IMR-90 (cell line): ENCODE measurements at places on chromosomes 2 and 18. TPM values are rescaled to one million over a fixed set of nuclear protein-coding genes. Genes with fewer than 3 reads are reported as not detected.

DNA sequence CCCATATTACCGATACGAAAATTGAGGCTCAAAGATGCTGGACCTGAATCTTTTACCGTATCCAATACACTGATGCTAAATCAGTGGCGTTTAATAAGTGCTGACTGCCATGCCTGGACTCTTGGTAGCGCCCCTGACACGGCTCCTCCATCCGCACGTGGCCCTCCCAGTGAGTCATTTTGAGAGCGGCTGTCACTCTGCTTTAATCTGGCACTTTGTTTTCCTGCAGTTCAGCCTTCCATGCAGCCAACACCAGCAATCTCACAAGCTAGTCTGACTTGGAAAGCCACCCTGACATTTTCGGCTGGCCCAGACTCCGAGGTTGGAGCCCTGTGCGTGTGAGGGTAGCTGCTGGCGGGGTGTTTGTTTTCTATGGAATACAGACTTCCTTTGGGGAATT, 155.1 kb upstream of the LMAN1 start:
- peaks cover 18% of the 10 kb centered on the region for H3K4me1 ChIP-seq
- no peak overlapping the region for H3K4me3 ChIP-seq
- H3K27me3 ChIP-seq: no peaks in the 10 kb centered on the region
- peak overlapping the region; percentile 54; the same call in 1 of the 2 replicates for H3K27ac ChIP-seq
- H3K36me3 ChIP-seq: no peaks in the 10 kb centered on the region

- H3K36me3 ChIP-seq: no peaks in the 10 kb centered on the region
- H3K4me3 ChIP-seq: no peak overlapping the region
- no peaks in the 10 kb centered on the region for H3K4me1 ChIP-seq
- no peak for DNase-seq
- no peak overlapping the region for H3K27ac ChIP-seq
- no peaks in the 10 kb centered on the region; the same call in 1 of the 2 replicates for H3K27me3 ChIP-seq
These were observed 73.1 kb downstream of the FTCDNL1 start for GRCh38 chr2:199777916-199778315.

GRCh38 chr2:25170888-25171287, 2.5 kb upstream of the POMC start:
- no peaks in the 10 kb centered on the region for H3K36me3 ChIP-seq
- H3K27ac ChIP-seq: no peak overlapping the region
- peaks cover 2% of the 10 kb centered on the region; the same call in 1 of the 2 replicates for H3K4me1 ChIP-seq
- H3K27me3 ChIP-seq: peaks cover 67% of the 10 kb centered on the region

DNA sequence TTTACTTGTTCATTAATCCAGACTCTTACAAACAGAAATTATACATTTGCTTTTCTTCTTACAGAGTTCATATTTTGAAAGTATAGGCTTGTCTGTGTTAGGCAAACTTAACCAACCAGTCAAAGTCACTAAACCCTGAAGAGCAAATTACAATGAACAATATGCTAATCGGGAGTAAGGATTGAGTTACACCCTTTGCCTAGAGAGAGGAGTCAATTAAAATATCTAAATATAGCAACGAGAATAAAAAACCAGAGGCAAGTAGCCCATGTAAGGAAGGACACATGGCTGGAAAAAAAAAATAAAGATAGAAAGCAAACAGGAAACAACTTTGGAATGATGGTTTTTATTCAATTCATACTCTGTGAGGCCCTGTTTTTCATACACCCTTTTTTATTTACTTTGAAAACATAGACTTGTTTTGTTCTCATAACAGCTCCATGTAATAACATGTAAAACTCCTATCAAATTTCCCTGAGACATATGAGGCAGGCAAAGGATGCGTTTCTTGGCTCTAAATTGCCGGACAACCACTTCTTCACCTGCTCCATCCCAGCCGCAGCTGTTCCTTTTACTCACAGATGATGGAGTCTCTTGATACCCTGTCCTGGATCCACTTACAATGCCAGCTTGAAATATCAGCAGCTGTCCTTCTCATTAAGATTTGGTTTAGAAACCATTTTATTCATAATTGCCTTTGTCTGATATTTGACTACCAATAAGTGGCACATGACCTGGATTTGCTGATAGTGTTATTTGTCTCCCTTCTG, 767.7 kb upstream of the GCFC2 start:
- no peak for DNase-seq
- H3K36me3 ChIP-seq: no peaks in the 10 kb centered on the region
- H3K4me1 ChIP-seq: no peaks in the 10 kb centered on the region

DNA sequence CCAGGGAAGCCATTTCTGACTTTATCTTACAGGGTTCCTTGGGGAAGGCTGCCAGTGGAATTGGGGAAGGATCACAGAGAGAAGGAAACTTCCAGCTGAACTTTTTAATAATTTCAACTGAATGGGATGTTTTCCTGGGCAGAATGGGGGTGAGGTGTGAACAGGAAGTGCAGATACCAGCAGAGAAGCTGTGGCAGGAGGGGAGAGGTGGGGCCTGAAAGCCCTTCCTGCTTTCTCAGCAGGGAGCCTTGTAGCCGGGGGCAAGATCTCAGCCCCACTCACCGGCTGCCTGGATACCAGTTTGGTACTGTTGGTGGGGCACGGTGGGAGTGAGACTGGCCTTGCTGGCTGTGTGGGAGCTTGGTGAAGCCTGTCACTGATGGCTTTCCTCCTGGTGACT, 170.5 kb downstream of the ZBTB7C start:
- no peak overlapping the region for H3K27ac ChIP-seq
- H3K36me3 ChIP-seq: no peaks in the 10 kb centered on the region
- DNase-seq: no peak
- no peaks in the 10 kb centered on the region for H3K4me1 ChIP-seq
- 0 out of 2 replicates have a peak, but pooled peaks cover 2% of the 10 kb centered on the region for H3K27me3 ChIP-seq

DNA sequence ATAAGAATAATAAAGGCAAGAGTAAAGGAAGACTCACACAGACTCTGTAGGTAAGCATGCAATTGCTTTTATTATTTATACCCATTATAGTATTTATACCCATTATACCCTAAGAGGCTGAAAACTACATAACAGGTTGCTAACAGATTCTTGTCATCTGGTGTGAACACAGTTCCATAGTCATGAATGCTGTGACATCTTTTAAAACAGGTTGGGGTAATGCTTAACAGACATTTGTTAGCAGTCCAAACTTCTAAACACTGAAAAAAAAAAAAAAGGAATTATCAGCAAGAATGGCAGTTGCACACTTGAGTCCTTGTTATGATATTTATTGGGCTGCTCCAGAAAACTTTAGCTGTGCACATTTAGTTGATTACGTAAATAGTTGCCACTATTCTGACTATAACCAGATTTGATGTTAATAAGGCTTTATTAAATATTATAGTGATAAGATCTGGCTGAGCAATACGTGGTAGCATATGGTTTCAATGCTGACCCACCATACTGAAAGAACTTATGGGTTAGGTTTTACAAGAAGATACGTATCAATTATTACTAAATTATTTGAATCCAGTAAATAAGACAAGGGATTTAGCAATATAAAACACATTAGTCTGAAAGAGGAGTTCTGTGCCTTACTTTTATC, 888.8 kb downstream of the LRRTM4 start:
- H3K4me3 ChIP-seq: no peak overlapping the region
- H3K27me3 ChIP-seq: no peaks in the 10 kb centered on the region
- H3K4me1 ChIP-seq: no peaks in the 10 kb centered on the region
- no peak for DNase-seq
- no peaks in the 10 kb centered on the region for H3K36me3 ChIP-seq

DNA sequence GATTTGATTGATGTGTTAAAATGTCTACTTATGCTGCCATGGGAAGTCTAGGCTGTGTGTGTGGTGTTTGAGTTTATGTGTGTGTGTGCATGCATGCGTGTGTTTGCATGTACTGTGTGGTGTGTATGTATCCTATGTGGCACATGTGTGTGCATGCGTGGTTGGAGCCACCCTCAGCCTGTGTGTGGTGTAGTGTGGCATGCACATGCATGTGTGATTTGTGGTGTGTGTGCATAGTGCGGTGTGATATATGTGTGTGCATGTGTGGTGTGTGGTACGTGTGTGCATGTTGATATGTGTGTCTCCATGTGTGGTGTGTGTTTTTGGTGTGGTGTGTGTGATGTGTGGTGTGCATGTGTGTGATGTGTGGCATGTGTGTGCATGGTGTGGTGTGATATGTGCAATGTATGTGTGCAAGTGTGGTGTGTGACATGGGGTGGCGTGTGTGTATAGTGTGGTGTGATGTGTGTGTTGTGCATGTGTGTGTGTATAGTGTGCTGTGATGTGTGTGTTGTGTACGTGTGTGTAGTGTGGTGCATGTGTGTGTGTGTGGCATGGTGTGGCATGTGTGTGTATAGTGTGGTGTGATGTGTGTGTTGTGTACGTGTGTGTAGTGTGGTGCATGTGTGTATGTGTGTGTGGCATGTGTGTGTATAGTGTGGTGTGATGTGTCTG, 66.6 kb upstream of the HDAC4 start:
- no peaks in the 10 kb centered on the region for H3K36me3 ChIP-seq
- no peaks in the 10 kb centered on the region for H3K27me3 ChIP-seq
- H3K4me3 ChIP-seq: no peak overlapping the region
- no peak overlapping the region for H3K27ac ChIP-seq
- no peak for DNase-seq

DNA sequence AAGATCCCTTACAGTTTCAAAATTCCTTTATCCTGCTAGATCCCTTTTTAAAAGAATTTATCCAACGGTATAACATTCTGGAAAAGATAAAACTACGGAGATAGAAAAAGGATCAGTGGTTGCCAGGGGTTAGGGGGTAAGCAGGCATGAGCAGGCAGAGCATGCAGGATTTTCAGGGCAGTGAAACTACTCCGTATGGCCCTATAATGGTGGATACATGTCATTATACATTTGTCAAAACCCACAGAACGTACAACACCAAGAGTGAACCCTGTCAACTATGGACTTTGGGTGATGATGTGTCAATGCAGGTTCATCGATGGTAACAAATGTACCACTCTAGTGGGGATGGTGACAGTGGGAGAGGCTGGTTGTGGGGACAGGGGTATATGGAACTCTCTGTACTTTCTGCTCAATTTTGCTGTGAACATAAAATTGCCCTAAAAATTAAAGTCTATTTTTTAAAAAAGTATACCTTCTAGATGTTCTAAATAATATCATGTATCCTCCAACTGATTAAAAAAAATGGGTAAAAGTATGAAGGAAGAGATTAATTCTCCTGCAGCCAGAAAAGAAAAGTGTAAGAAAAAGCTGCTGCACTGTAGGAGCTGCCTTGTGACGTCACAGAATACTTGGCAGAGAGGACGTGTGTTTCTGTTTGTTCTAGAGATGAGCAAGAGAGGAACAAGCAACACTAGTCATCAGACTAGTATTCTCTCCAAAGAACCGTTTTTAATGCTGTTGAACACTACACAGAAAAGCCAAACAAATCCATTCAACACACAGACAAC, 23.6 kb downstream of the ANKRD44 start:
- DNase-seq: peak; percentile 97
- H3K27ac ChIP-seq: peak overlapping the region; percentile 41; the same call in 1 of the 2 replicates

DNA sequence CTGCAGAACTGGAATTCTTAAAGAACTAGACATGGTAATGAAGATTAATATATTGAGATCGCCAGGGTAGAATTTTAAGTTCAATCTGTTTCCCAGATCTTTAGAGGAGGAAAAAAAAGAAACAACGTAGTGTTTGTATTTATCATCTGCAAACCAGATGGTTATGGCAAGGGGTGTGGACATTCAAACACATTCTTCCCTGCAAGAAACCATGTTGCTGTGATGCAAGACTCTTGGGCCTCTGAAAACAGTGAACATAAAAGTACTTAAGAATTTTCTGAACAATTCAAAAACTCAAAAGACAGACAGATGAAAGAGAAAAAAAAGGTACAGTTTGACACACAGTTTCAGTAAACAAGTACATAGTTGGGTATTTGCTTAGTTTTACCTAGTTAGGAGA, 35.6 kb downstream of the COL5A2 start:
- no peak overlapping the region for H3K4me3 ChIP-seq
- peaks cover 14% of the 10 kb centered on the region for H3K4me1 ChIP-seq
- peaks cover 5% of the 10 kb centered on the region for H3K36me3 ChIP-seq
- DNase-seq: peak; percentile 83

DNA sequence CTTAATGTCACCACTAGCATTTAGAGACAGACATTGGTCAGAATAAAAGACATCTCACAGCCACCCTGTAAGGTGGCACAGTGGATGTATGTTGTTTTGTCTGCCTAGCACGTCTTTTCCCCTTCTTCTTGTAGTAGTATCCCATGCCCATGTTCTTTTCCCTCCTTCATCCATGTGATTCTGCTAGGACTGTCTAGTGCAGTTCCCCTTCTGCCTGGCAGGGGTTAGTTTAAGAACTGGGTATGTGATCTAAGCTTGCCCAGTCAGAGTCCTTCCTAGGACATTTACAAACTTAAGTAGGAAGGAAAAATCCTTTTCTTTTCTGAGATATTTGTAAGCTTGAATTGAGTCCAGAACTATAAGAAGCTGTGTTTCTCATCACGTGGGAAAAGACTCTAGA, 172.3 kb downstream of the BABAM2 start:
- no peaks in the 10 kb centered on the region for H3K36me3 ChIP-seq
- H3K27me3 ChIP-seq: no peaks in the 10 kb centered on the region
- no peak overlapping the region for H3K4me3 ChIP-seq
- H3K4me1 ChIP-seq: no peaks in the 10 kb centered on the region
- no peak for DNase-seq

DNA sequence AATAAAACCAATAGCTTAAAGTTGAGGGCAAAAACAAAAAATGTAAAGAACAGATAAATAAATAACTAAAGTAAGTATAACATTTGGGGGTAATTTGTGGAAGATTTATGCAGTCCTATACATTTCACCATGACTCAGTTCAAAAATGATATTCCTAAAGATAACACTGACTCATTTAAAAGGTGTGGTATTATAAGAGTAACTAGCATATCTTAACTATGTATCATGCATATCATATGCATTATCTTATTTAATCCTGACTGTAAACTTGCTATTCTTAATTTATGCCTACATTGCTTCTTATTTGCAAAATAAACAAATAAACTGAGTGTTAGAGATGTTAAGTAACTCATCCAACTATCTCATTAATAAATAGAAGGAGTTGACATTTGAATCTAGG, 726.5 kb upstream of the PKDCC start:
- H3K36me3 ChIP-seq: no peaks in the 10 kb centered on the region
- H3K4me1 ChIP-seq: no peaks in the 10 kb centered on the region
- H3K4me3 ChIP-seq: no peak overlapping the region
- no peak overlapping the region for H3K27ac ChIP-seq
- DNase-seq: no peak
- H3K27me3 ChIP-seq: no peaks in the 10 kb centered on the region

DNA sequence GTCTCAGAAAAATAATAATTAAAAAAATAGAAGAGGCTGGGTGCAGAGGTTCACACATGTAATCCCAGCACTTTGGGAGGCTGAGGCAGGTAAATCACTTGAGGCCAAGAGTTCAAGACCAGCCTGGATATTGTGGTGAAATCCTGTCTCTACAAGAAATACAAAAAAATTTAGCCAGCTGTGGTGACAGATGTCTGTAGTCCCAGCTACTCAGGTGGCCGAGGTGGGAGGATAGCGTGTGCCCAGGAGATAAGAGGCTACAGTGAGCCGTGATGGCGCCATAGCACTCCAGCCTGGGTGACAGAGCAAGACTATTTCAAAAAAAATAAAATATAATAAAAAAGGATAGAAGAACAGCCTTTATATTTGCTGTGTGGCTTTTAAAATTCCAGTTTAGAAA, 35.9 kb downstream of the SMC6 start:
- no peak overlapping the region for H3K27ac ChIP-seq
- no peak for DNase-seq
- H3K4me1 ChIP-seq: no peaks in the 10 kb centered on the region
- no peak overlapping the region for H3K4me3 ChIP-seq

Gene SOWAHC
- polyA plus RNA-seq: 3.2 and 3.4 TPM in 2 replicates

Gene TNFAIP6
- polyA plus RNA-seq: 1.3 and 1.8 TPM in 2 replicates

Gene TSPYL6
- polyA plus RNA-seq: not detected in 2 replicates

Gene UNC50
- polyA plus RNA-seq: 29.5 and 34.1 TPM in 2 replicates

Gene RGPD5
- 1.1 and 2.5 TPM in 2 replicates for polyA plus RNA-seq
